ENCODE measurements at places on chromosomes 13 and 19.

DNA sequence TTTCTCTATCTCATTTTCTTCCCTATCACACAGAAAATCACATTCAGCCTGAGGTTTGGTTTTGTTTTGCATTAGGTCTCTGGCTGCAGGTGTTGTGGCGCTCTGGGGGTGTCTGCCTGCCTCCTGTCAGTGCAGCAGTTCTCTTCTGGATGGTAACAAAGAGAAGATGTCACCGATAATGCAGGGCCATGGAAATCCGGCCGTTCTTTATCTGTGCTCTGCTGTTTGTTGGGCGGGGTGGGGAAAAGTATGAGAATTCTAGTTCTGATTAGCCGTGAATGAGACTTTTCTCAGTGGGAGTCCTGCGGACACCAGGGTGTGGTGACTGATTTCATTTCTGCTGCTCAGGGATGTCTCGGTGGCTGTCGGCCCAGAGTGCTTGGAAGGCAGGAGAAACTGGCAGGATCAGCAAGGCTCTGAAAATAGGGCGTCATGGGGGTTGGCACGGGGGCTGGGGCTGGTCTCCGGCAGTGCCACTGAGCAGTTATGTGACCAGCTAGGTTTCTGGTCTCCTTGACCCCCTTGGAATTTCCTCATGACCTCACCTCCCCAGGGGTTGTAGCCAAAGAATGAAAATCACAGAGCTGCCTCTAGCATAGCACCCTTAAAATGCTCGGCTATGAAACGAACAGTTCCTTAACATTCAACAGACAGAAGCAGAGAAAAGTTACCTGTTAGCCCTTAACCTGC, 5.0 kb downstream of the RNF113B start:
- DNase-seq: no peak

GRCh38 chr13:110407531-110407930, 100.4 kb downstream of the COL4A2 start:
- no peak for DNase-seq

DNA sequence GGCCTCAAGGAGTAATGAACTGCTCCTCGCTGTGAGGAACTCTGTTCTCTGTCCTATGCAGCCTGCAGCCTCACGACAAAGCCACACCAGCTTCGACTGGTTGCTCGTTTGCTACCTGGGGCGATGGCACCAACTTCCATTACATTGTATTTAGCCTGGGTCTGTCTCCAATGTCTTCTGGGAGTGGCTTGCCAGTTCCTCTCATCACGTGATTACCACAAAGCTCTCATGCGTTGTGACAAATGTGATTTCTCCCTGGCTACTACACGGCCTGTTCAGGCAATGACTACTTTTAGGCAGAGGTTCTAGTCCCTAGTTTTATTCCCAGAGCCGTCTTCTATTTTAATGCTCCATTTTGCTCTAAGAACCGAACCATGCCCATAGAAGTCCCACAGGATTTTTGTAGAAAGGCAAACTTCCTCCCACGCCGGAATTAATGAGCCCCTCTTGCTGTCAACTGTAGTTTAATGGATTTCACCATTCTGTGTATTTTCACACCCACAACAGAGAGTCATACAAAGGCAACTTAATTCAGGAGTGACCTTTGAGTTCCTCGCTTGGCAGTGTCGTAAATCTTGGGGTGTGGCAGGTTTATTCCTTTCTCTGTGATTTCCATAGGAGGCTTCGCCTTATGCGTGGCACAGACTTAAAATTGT, 351.9 kb downstream of the EFNB2 start:
- no peak for DNase-seq

DNA sequence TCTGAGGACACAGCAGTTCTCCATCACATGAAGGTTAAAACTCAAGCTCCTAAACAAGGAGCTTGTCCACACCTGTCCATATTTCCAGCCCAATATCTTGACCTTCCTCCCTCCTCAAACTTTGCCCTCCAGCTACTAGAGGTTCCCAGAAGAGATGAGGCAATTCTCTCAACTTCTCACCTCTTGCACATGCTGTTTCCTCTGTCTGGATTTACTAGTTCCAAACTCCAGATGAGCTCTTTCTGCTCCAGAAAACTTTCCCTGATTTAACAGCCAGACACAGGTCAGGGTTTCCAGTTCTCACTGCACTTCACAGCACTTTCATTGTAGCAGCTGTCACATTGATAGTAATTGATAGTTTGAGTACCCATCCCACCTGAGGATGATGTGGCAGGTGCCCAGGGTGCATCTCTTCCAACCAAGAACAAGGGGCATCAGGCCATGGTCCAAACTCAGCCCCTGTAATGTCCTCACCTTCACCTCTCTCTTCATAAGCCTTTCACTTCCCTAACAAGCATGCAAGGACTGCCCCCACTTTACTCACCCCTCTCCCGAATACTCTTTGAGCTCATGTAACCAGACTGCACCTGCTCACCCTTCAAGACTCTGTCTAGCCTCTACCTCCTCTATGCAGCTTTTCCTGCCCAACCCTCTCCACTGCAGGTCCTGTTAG, 3.0 kb upstream of the WDFY2 start:
- DNase-seq: no peak

GRCh38 chr19:38004521-38005223, 97.7 kb downstream of the SIPA1L3 start:
- DNase-seq: peak; percentile 93

- DNase-seq: no peak
Measured at GRCh38 chr19:3250675-3251074, 26.2 kb downstream of the CELF5 start.

GRCh38 chr13:87777387-87777786, 106.2 kb downstream of the SLITRK5 start:
- DNase-seq: no peak

- no peak for DNase-seq
Measured at GRCh38 chr13:48400090-48400694, 12.7 kb downstream of the LPAR6 start.

DNA sequence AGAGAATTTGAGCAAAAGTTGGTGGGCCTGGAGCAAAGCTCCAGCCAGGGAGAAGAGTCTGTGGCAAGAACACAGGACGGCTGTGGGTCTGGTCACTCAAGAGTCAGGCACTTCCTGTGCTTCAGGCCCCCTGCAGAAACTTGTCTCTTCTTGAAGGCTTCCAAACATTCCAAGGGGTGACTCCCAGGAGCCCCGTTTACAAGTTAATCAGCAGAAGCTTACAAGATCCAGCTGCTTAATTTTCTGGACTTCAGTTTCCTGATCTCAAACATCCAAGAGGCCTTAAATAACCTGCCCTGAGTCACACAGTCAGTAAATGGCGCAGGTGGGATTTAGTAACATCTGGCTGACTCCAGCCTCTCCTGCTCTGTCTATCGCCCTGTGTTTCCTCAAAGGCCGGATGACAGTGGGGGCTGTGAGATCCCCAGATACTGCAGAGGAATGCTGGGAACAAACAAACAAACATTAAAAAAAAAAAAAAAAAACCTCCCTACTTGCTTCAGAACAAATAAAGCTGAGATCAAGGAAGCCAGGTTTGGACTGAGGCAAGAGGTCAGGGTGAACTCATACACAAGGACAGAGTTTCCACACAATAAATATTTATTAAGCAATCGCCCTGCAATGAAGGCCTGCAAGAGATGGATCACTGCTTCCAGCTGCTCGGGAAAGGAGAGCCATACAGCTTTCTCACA, 175.4 kb upstream of the RFC3 start:
- no peak for DNase-seq

- no peak for DNase-seq
Measured at GRCh38 chr13:41268764-41269163, 5.4 kb upstream of the MTRF1 start.

DNA sequence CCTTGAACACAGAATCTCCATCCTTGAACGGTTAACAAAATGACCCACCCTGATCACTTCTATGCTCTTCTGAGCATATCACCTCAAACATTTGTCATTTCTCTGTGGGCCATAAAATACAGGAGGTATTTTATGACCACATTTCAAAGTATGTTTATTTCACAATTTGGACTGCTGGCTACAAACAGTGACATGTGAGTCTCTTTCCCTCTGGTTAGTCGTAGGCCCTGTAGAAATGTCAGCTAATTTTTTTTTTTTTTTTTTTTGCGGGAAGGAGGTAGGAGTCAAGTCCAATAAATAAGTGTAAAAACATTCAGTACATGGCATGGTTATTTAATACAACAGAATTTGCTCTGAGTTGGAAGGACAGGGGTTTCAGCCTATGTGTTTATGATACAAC, 70.7 kb downstream of the FOXO1 start:
- DNase-seq: no peak

GRCh38 chr13:60175571-60175970, 11.8 kb upstream of the DIAPH3 start:
- DNase-seq: no peak

Data from prostate gland (tissue), 2 donors.